D721Med (cell line): ENCODE measurements at places on chromosomes 11 and 22.

DNA sequence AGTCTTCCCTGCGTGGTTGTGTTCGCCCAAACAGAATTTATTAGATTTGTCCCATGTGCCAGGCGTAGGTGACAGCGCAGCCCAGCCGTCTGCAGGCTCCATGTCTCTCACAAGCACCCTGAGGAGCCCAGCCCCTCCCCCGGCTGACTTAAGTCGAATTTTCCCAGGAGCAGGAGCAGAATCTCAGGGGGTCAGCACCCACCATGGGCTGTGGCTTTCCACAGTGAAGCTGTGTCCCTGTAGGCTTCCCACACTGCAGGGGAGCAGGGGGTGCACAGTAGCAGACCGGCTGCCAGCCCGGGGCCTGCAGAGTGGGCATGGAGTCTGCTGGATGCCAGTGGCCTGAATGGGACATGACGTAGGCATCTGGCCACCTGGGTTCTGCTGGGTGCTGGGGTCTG lies 16.0 kb downstream of the PARVG start:
- no peak for DNase-seq

- no peak for DNase-seq
Measured at GRCh38 chr11:75677275-75677674, 8.4 kb upstream of the MAP6 start.

GRCh38 chr11:125224391-125225021 lies 60.0 kb downstream of the PKNOX2 start:
- no peak for DNase-seq

DNA sequence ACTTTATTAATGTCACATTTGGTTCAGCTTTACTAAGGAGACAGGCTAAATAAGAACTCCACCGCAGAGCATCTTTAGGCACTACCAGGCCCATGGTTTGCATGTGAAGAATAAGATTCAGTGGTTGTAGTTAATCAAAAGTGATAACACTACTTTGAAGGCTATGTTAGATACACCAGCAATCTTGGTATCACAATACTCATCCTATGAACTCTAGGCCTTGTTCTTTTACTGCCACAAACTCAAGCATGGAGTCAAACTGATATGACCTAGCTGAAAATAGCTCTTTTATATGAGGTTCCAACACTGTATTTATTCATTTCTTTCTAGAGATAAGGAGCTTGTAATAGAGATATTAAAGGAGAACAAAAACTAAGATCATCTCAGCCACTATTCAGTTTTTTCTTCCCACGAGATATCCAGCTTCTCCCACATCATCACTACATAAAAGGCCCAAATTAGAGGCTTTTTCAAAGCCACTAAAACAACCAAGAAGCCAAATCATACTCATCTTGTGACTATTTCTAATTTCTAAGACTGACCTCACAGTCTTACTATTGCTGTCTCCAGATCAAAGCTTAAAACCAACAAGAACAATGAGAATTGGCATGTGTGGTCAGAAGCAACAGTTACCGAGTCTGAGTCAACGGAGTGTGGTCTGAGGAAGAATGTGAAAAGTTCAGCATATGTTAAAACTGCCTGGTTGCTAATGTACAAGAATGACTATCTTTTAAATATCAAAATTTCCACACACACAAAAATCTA lies 25.1 kb upstream of the GUCY1A2 start:
- DNase-seq, result no peak

DNA sequence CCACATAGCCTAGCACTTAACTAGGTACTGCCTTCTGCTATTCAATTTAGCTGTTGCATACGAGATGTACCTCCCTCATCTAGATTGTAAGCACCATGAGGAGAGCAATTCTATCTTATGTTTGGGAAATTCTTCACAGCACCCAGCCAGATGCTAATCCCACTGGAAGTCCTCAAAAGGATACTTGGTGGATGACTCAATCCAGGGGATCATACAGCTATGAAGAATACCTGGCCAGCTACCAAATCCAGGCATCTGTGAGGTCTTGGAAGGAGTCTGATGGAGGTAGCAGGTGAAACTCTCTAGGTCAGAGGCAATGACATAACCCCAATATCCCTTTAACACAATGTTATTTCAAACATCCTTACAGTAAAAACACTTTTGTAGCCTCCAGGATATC lies 167.8 kb upstream of the NCAM1 start:
- no peak for DNase-seq

DNA sequence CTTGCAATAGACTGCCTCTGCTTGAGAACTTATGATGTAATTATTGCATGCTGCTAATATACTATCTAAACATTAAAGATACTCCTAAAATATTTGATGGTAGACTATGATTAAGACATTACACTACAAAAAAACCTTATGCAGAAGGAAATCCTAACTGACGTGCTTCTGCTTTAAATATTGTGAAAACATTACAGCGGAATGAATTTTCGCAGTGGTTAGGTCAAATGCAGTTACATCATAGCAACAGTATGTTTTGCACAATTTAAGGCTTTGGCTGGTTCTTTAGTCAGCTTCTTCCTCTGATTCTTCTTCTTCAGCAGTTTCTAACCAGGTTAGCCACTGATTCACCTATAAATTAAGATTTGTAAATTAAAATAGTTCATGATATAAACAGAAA lies 11.2 kb downstream of the EIF4G2 start:
- DNase-seq, result no peak

DNA sequence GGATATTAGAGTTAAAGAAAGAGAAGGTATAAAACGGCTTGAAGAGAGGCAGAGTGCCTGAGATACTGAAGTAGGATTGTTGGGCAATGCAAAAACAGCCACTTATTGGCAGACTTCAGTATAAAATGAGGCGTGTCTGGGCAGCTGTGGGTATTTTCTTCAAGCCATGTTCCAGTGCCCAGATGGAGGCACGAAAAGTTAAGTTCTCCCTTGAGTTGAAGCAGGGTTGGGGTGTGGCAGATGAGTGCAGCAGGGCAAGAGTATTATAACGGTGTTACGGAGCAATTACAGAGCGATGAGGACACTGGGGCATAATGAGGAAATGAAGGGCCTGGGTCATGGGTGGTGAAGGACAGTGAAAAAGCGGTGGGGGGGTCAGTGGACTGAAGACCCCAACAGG lies 73.7 kb upstream of the CREB3L1 start:
- DNase-seq, result no peak

- DNase-seq, result no peak
Measured at GRCh38 chr22:20441631-20442484, 4.2 kb upstream of the SCARF2 start.

DNA sequence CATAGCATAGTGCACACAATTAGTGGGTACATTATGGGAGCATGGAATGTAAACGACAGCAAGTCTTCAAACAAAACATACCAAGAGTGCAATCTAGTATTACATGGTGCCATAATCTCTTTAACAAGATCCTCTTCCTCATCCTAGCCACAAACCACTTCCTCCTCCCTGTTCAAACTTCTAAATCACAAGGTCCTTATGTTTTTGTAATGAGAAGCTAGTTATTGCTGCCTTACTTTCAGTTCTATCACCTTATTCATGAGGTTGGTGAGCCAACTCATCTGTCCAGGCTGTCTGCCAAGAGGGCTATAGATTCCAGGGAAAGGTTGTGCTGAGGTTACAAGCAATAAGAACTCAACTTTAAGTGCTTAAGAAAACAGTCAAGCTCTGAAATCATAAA lies 195.4 kb upstream of the ARHGAP20 start:
- no peak for DNase-seq

- no peak for DNase-seq
Measured at GRCh38 chr11:68039526-68040086, 781 bp downstream of the TCIRG1 start.

GRCh38 chr11:113161711-113162591 lies 152.4 kb upstream of the TTC12 start:
- no peak for DNase-seq

- DNase-seq, result no peak
Measured at GRCh38 chr11:22539821-22540256, 85.8 kb downstream of the FANCF start.

DNA sequence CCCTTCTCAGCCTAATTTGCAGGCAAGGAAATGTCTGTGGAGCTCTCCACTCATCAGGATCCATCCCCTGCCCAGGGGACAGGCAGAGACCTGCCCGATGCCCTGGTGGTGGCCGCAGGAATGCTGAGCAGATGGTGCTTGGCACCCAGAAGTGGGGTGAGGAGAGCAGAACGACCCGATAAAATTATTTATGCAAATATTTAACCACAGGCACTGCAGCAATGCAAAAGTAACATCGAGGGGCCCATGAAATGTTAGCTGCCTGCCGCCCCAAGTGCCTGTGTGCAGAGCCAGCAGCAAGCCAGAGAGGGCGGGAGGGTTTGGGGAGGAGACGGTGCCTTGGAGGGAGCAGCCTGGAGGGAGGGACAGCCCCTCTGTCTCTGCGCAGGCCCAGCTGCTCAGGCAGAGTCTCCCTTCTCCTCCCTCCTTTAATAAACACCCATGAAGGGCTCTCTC lies 205.5 kb downstream of the CTTN start:
- DNase-seq, result no peak

DNA sequence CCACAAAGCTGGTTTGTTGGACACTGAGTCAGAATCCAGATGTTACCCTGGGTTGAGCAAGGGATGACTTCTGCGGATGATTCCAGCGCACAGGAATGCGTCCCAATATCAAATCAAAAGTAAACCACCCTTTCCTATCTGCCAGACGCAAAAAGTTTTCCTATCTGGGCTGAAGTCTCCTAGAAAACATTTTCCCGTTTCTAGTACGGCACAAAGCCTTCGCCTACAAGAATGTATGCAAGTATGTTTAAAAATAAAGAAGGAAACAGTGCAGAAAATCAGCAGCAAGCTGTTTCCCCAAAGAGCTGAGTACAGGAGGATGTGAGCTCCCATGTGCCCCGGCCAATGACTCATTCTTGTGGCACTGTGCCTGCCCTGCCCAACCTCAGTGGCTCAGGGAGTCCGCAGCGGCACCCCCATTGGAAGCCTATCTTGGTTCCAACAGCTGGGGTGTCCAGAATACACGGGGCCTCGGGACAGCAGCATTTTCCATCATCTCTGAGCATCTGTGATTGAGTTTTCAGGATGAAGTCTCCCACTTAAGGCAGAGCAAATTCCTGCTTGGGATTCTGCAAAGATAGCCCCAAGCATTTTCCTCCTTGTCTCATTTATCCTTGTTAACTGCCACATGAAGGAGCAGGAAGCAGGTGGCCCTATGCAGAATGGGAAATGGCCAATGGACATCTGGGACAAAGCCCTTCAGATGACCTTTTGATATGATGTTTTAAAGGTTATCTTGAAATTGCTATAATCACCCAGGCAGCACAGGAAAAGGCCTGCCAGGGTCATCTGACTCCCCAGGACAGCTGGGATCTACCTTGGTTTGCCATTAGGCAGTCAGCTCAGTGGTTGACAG lies 17.5 kb downstream of the KCNJ5 start:
- DNase-seq, result no peak

DNA sequence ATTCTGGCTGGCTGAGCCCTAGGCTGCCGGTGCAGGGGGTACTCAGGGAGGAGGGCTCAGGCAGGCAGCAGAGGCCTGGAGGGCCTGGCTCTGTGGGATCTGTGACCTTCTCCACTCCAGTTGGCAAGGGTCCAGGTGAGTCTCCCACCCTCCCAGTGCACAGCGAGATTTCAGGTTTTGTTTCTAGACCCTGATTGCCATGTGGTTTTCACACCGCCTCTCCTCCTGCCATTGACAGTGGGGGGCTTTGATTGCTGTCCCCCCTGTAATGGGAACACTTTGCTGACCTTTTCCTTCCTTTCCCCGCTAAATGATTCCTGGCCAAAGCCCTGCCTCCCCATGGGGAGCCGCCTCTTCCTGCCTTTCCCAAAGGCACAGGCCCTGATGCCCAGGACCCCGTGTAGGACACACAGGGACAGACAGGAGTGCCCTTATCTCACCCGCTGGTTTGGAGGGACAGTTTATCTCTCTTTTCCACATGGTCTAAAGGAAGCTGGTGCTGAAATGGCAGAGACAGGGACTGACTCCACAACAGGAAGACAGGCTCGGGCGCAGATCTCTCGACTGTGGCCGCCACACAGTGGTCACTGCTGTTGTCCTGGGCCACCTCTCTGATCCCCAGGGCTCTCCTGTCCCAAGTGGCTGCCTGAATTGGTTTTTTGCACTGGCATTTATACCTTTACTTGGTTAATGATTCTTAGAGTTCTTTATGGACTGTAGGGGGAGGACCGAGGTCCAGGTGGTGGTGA lies 43.4 kb downstream of the BCR start:
- DNase-seq, result no peak

DNA sequence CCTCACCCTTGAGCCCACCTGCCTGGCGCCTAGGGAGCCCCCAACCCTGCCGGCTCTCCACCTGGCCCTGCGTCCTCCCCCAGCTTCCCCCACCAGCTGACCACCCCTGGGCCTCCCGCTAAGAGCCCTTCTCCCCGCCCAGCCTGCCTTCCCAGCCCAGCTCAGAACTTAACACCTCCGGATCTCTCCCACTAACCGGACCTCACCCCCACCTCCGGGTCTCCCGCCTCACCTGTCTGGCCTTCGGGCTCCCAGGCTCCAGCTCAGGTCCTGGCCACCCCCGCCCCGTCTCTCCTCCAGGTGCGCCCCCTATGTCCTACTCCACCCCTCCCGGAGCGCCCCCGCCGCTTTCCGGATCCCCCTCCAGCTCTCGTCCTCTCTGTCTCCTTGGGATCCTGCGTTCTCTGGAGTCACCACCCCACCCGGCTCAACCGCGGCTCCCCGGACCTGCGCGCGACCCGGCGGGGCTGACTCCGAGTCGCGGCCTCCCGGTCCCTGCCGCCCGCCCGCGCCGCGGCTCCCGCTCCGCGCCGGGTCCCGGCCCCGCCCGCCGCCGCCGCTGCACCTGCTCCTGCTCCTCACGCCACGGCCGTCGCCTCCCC lies at the start of gene KCNJ11:
TSS of gene KCNJ11 (minus strand) at position 51 of the 602 bp plus-strand sequence. CDS start 568 bp downstream, outside the sequence.
- DNase-seq, result no peak

DNA sequence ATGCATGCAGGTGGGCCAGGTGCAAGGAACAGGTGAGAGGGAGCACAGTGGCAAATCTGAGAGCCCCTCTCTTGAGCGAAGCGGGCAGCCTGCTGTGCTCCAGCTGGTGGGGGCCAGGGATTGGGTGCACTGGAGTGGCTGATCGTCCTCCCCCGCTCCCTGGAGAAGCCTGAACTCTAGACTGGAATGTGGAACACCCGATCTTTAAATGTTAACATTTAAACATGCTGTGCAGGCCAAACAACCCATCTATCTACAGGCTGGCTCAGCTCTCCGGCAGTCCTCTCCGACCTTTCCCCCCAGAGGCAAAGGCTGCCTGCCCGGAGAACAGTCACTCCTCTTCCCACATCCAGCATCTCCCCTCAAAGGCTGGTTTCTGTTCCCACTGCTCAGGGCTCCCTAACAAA lies 5.1 kb downstream of the MRGPRF start:
- no peak for DNase-seq

DNA sequence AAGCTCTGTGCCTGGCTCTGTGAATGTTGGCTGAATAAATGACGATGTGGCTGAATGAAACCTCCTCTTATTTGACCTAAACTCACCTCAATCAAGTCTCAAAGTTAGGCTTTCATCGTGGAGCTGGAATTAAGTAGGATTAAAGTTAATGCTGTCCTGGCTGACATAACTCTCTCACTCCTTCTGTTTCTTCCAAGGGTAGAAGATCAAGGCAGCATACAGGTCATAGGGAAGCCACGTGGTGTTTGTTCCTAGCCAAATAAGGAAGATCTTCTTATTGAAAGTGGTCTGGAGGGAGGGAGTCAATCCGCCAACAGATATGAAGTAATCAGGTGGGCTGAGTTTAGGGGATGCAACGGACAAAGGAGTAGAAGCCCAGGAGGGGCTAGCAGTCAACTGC lies 59.5 kb downstream of the TRIM29 start:
- peak; percentile 57 for DNase-seq
